ENCODE measurements at places on chromosomes 4 and X.

GRCh38 chrX:1483843-1484637 is 31.3 kb upstream of the ASMTL start:
- peak; percentile 2 for DNase-seq

- DNase-seq = no peak
Observed at GRCh38 chrX:16708016-16708415, 4.5 kb downstream of the CTPS2 start.

DNA sequence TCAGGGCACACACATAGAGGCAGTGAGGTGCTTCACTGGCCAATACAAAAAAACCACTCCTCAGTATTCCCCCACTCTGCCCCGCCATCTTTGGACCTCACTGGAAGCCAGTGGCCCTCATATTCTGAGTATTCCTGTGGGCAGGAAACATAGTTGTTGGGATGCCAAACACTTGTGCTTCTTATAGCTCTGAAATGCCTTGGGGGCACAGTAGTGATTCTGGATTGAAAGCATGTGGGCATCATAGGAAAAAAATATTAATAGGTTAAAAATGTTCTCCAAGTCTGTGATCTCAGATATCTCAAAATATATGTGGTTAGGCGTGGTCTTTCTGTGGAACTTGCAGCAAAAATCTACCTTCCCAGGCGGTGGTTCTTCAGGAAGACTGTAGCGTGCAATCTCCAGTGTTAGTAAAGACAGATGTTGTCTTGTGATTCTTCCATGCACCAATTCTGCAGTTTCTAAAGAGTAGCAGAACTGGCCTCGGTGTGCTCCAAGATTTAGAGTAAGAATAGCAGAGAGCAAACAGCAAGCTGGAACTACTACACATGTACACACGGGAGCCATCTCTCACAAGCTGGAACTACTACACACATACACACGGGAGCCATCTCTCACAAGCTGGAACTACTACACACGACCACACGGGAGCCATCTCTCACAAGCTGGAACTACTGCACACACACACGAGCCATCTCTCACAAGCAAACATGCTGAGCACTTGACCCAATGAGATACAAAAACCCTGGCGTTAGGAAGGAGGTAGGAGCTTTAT is 8.0 kb upstream of the TENM3 start:
- no peak for DNase-seq

DNA sequence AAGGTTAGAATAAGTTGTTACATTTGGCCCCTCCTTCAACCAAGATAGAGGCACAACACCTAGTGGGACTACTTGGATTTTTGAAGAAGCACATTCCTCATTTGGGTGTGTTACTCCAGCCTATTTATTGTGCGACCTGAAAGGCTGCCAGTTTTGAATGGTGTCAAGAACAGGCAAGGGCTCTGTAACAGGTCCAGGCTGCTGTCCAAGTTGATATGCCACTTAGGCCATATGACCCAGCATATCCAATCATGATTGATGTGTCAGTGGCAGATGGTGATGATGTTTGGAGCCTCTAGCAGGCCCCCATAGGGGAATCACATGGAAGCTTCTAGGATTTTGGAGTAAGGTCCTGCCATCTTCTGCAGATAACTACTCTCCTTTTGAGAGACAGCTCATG is 35.5 kb upstream of the UGT2B4 start:
- no peak for DNase-seq

GRCh38 chr4:146640465-146641061 is 1.9 kb downstream of the POU4F2 start:
- no peak for DNase-seq

DNA sequence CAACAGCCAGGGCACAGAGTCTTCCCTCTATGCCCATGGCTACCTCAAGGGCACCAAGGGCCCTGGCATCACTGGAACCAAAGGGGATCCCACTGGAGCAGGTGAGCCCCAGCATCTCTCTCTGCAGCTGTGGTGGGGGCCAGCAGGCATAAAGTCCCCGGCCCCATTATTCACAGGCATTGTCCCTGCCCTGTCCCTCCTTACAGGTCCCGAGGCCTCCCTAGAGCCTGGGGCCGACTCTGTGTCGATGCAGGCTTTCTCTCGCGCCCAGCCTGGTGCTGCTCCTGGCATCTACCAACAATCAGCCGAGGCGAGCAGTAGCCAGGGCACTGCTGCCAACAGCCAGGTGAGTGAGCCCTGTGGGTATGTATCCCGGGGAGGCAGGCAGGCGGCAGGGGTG is 12.3 kb upstream of the UBA1 start:
- no peak for DNase-seq
